ENCODE measurements at places on chromosomes 7 and 10.

- DNase-seq, result no peak
Observed at GRCh38 chr10:133457100-133457841, 3.5 kb downstream of the SCART1 start.

DNA sequence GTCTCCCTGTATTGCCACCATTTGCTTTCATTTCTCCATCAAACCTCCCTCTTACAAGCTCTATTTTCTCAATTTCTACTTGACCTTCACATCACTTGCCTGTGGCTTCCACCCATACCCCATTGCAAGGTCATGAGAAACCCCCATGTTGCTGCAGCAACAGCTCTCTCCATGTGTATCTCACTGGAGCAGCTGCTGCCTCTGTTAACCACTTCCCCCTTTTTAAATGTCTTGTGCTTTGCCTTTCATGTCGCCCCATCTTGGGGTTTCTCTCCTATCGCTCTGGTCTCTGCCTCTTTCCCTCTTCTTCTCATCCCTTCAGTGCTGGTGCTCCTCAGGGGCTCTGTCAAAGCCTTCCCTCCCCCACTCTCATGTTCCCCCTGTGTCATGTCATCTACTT, 148.8 kb downstream of the CHN2 start:
- DNase-seq, result no peak

GRCh38 chr7:4727914-4728705, 46.0 kb downstream of the FOXK1 start:
- DNase-seq, result no peak

GRCh38 chr10:130022511-130023299, 58.6 kb upstream of the EBF3 start:
- no peak for DNase-seq

DNA sequence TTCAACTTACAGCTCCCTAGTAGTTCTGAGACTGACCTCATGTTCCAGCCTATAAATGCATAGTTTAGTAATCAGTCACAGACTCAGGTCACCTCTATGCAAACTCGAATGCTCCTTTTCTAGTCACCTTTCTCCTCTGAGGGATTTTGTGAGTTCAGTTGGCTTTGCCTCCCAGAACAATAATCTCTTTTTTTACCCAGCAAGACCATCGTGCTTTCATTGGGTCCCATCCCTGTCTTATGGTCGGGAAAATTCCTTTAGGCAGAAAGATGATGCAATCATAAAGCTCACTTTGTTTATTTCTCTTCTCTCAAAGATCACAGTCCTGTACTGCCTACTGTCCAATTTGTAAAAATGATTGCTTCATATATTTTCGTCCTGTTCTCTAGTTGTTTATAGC, 38.4 kb downstream of the TWIST1 start:
- DNase-seq, result no peak

DNA sequence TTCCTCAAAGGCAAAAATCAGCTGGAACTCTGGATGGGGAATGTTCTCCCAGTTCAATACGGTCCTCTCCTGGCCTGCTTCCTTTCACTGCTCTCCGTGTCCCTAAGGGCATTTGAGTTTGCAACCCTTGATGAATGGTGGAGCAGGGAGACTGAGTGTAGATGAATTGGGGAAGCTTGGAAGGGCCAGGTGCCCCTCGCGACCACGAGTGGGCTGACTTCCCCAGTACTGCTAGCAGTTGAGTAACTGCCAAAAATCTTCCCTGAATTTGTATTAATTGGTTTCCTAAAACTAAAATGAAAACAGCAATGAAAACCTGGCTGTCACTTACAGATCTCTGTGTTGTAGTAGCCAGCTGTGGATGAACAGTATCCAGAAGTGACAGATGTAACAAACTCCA, 13.6 kb downstream of the IRF5 start:
- DNase-seq, result no peak

- DNase-seq, result no peak
Observed at GRCh38 chr7:81457852-81458522, 311.9 kb downstream of the HGF start.

GRCh38 chr7:92496876-92497275, 19.1 kb upstream of the ERVW-1 start:
- DNase-seq, result no peak

DNA sequence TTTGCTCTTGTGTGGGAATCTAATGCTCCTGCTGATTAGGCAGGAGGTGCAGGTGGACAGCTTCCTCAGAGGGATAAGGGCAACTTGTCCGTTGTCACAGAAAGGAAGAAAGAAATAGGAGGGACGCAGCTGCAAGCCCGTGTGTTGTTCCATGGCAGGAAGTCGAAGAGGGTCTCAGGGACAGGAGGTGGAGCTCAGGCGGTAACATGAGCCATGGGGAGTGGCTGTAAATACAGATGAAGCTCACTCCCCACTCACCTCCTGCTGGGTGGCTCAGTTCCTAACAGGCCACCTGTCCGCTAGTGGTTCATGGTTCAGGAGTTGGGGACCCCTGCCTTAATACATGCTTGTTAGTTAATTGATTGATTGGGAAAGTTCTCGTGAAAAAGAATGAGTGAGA, 101.7 kb upstream of the SFMBT2 start:
- DNase-seq, result no peak

DNA sequence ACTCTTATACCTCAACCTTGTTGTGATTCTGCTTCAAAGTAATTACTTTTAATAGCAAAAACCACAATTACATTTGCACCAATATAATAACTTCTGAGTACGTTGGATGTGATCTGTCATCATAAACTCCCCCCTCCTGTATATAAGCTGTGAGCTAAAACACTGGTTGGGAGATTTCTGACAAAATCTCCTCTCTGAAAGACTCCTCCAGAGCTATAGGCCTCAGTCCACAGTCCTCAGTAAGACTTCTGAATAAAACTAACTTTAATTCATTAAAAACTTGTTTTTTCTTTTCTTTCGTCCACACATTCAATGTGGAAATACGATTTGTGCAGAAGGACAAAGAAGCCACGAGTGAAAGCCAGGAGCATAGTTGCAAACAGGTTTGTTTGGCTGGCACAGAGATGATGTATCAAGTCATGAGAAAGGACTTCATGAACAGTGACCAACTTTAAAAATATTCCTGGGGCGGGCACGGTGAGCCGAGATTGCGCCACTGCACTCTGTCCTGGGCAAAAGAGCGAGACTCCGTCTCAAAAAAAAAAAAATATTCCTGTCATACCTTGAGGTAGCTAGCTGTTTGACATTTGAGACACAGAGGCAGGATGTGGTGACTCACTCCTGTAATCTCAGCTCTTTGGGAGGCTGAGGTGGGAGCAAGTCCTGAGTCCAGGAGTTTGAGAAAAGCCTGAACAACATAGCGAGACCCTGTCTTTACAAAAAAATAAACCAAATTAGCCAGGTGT, 91.1 kb upstream of the ARHGAP21 start:
- no peak for DNase-seq

DNA sequence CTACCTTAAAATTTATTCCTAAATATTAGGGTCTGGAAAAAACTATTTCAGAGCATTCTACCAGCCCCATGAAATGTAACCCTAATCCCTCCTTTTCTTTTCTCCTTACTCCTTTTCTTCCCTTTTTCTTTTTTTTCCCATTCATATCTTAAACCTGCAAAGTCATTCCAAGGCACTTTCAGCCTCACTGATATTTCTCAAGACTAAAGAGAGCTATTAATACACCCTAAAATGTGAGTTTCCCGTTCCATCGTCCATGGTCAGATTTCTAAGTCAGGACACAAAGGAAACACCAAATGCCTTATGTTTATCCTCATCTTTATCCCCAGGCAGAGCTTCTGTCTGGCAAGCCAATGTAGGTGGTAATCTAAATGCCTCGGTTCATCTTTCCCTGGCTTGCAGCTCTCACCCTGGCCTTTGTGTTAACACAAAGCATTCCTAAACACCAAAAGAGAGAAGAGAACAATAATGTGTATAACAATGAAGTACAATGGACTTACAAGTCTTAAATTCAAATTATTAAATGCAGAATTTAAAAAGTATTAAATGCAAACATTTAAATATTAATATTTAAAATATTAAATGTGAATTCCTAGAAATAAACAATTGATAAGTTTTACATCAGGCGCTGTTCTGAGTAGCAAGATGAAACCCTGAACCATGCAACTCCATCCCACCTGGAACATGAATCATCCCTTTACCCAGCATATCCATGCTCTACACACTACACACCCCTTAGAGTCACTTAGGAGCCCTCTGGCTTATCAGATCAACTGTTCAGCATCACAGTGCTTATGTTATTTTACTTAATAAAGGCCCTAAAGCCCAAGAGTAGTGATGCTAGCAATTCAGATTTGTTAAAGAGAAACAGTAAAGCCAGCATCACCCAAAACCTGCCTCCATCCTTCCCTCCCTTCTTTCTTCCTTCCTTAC, 26.8 kb downstream of the MICU1 start:
- no peak for DNase-seq

DNA sequence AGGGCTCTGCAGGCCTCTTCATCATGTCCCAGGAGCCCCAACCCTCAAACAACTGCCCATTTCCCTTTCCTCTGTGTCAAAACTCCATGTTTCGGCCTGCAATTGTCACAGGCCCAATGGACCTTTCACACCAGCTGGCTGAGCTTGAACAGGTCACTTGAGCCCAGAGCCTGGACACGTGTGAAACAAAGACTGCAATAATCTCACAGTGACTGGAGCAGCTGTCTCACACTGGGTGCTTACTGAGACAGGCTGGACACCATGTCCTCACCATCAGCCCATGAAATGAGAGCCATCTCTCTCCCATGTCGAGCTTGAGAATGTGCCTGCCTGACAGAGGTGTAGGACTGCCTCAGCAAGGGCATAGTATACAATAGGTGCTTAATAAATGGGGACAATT, 19.5 kb upstream of the EIF5AL1 start:
- no peak for DNase-seq

- peak; percentile 54 for DNase-seq
Observed at GRCh38 chr7:1939434-1940401, 269.6 kb downstream of the ELFN1 start.

DNA sequence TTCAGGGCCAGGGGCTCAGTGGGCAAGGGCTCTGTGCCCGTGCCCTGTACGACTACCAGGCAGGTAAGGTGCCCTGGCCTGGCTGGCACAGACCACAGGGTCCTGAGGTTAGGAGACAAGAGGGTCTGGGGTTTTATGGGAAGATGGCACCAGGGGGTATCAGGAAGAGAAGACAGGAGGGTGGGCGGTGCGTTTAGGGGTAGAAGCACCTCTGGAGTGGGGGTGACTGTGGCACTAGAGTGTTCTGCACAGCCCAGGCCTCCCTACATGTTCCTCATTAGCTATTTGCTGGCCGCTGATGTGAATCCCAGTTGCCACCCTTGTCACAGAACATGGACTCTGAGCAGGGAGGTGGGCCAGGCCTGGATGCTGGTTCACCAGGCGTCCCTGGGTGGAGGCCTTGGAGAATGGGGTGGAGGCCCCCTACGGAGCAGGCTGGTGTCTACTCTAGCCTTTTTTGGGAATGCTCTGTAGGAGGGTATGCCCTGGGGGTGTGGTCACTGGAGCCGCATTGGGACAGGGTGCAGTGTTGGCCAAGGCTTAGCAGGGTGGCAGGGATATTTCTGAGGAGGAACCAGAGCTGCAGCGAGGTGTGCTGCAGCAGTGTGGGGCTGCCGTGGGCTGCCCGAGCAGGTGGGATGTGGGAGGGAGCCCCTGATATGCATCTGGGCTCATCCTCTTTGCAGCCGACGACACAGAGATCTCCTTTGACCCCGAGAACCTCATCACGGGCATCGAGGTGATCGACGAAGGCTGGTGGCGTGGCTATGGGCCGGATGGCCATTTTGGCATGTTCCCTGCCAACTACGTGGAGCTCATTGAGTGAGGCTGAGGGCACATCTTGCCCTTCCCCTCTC, 5.0 kb downstream of the PGAM2 start:
- peak; percentile 1 for DNase-seq

GRCh38 chr7:28470344-28470743, 58.0 kb downstream of the CREB5 start:
- DNase-seq, result no peak
